ENCODE measurements at places on chromosomes 6 and 20.

- DNase-seq: peak; percentile 77
Observed at GRCh38 chr6:33700391-33701050, 11.0 kb downstream of the UQCC2 start.

DNA sequence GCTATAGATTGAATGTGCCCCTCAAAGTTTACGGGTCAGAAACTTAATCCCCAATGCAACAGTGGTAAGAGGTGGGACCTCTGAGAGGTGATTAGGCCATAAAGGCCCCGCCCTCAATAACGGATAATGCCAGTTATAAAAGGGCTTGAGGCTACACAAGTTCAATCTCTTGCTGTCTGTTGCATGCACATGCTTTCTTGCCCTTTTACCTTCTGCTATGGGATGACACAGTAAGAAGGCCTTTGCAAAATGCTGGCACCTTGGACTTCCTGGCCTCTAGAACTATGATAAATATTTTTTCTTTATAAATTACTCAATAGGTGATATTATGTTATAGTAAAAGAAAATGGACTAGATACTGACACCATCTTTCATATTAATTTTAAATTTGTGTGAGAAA lies 806.1 kb downstream of the TENT5A start:
- no peak for DNase-seq

- DNase-seq: no peak
Observed at GRCh38 chr20:45867819-45868176, 10.4 kb downstream of the ZSWIM3 start.

- DNase-seq: no peak
Observed at GRCh38 chr6:125067552-125067951, 86.0 kb upstream of the TPD52L1 start.

DNA sequence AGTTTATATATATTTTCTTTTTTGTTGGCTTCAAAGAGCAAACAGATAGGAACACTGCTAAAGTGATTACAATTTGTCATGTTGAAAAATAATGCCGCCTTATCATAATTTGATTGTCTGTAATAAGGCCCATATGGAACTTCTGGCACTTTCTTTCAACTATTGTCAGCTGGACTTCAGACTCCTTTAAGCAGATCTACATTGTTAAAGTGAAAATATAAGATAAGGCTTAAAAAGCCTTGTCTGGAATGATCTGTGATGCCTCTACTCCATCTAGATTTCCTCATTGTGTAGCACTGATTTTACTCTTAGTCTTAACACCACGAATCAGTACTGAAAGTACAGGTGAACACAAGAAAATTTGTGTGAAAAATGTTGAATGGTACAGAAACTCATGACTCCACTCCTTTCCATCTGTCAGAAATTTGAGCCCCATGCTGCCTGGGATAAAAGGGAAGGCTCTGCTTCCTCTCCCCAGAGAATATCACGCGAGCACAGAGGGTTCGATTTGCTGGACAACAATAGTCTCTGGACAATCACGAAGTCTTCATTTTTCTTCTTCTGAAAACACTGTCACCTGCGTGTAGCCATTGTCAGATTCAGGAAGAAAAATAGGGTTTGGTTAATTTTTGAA lies 56.0 kb downstream of the BCAS1 start:
- DNase-seq: no peak

GRCh38 chr6:43125119-43125518 lies 46.0 kb upstream of the SRF start:
- DNase-seq: no peak

DNA sequence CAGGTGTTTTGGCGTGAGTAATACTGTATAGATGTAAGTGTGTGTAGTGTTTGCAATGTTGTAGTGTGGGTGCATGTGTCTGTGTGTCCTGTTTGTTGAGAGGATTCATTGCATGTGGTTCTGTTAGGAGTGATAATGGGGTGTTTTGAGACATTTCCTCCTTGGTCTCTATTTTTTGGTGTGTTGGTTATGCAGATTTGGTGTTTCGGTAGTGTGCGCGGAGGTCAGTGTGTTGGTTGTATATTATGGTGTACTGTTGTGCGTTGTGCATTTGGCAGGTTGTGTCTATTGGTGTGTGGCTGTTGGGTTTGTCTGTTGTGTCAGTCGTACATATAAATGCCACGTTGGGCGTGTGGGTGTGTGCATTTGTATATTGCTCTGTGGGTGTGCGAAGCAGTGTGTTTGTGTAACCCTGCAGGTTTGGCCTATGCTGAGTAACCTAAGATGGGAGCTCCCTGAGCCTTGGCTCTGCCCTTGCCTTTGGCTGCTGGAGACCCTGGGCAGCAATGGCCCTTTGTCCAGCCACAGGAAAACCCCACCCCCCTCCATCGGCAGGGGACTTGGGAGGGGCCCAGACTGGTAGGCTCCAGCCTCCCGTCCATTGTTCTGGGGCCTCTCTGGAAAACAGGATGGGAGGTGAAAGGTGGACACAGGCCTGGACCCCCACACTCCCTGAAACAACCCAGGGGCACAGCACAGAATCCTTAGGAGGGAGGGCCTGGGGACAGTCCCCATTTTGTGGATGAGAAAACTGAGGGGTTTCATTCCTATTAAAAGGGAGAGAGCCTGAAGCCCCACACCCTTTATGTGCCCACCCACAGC lies 10.3 kb upstream of the ID1 start:
- DNase-seq: no peak

DNA sequence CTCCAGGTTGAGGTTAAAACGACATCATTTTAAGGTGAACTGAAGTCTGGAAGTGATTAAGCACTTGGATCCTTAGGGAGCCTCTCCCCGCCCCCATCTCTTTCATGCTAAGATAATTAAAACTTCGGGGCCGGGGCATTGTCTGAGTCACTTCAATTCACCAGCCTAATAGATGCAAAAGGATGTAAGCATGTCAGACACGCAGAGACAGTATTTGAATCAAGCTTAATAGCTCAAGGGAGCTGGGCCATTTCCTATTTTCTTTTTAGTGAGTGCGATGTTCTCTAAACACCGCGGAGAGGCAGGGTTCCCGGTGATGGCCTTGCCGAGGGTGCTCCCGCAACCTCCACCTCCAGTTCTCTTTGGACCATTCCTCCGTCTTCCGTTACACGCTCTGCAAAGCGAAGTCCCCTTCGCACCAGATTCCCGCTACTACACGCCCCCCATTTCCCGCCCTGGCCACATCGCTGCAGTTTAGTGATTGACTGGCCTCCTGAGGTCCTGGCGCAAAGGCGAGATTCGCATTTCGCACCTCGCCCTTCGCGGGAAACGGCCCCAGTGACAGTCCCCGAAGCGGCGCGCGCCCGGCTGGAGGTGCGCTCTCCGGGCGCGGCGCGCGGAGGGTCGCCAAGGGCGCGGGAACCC lies 516 bp upstream of the IRF4 start:
- DNase-seq: peak; percentile 26

DNA sequence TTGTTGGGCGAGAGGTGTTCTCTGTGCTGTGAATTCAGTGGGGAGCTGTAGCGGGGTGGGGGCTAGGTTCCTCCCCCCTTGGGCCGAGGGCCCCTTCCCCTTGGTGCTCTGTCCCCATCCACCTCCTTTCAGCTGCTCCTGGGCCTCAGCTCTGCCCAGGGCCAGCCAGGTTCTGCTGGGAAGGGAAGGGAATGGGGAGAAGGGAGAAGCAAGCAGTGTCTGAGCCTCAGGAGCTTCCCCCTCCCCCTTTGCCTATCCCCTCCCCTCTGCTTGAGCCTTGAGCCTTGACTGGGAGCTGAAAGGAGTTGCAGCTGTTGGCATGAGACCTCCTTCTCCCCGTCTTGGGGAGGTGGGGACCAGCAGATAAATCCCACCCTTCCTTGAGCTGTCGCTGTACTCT lies 576 bp upstream of the RRP36 start:
- no peak for DNase-seq

DNA sequence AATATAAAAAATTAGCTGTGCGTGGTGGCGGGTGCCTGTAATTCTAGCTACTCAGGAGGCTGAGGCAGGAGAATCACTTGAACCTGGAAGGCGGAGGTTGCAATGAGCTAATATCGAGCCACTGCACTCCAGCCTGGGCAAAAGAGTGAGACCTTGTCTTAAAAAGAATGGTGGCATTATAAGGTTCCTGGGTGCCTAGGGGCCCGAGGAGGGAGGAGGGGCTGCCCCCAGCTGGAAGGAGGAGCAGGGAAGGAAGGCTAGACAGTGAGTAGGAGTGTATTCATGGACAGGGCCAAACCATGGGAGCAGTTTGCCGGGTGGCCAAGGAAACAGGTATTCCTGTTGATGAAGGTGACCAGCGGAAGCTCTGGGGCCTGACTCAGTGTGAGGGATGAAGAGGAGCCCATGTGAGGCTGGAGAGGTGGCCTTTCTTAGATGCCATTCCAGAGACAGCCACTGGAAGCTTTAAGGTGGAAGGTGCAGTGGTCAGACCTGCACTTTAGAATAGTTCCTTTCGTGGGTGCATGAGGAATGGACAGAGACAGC lies 24.2 kb downstream of the MANBAL start:
- no peak for DNase-seq

GRCh38 chr6:35025232-35026188 lies 115.6 kb downstream of the TCP11 start:
- DNase-seq: no peak

GRCh38 chr6:22471746-22472145 lies 97.6 kb upstream of the HDGFL1 start:
- DNase-seq: no peak

GRCh38 chr20:24701668-24702067 lies 232.2 kb downstream of the SYNDIG1 start:
- DNase-seq: no peak

DNA sequence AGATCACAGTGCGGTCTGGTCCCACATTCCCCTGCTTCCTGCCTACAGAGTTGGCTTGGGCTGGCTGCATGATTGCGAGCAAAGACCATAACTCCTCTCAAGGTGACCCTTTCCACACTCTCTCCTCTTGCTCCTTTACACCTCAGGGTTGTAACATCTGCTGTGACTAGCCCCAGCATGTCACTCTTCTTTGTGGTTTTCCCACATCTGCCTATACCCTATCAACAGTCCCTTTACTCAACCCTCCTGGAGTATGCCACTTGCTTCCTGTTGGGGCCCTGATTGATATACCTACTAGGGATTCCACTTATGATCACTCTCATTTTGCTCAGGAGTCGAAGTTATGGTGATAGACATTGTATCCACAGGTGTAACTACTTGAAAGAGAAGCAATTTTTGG lies 58.9 kb upstream of the SGK1 start:
- no peak for DNase-seq

- DNase-seq: no peak
Observed at GRCh38 chr6:106820412-106820852, 154.1 kb downstream of the CD24 start.

GRCh38 chr6:79463621-79464050 lies 73.6 kb downstream of the LCA5 start:
- no peak for DNase-seq

GRCh38 chr6:137890983-137891537 lies 24.0 kb downstream of the TNFAIP3 start:
- no peak for DNase-seq

DNA sequence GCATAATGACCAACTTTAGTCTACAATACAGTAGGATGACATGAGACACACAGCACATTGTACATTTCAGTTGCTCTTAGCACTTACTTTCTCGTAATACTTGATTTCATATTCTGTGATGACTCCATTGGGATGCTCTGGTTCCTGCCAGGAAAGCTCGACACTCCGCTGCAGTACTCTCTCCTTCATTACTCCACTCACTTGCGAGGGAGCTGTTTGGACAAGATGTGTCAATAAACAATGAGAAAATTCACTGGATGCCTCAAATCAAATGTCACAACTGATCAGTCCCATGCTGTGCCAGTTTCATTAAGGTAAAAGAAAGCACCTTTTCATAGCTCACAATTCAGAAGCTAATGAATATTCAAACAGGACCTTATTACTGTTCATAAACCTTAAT lies 147.1 kb downstream of the EPHA7 start:
- no peak for DNase-seq

DNA sequence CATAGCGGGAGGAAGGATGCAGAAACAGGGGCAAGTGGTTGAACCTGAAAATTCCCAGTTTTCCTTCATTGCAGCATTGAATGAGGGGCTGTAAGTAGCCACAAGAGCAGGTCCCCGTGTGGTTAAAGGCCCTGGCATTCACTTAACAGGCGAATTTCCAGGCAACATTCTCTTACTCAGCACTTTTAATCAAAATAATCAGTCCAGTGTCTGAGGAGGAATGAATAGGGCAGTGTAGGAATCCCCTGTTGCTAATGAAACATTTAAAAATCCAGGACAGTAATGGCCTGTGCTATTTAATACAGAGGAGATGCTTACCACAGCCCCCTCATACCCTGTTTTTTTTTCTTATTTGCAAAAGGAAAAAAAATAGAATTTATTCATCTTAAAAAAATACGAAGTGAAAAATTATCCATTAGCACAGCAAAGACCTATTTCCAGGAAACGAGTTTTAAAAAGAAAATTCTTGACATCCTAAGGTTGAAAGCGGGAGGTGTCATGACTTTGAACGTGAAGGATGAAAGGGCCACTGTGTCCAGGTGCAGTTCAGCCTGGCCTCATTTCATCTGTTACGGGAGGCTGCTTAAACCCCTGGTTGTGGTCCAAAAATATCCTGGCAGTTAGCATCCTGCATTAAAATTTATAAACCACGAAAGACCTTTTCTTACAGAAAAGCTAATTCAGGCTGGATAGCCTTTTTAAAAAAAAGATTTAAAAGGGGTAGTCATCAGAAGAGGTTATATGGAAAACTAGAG lies 20.2 kb downstream of the MYLK4 start:
- no peak for DNase-seq

DNA sequence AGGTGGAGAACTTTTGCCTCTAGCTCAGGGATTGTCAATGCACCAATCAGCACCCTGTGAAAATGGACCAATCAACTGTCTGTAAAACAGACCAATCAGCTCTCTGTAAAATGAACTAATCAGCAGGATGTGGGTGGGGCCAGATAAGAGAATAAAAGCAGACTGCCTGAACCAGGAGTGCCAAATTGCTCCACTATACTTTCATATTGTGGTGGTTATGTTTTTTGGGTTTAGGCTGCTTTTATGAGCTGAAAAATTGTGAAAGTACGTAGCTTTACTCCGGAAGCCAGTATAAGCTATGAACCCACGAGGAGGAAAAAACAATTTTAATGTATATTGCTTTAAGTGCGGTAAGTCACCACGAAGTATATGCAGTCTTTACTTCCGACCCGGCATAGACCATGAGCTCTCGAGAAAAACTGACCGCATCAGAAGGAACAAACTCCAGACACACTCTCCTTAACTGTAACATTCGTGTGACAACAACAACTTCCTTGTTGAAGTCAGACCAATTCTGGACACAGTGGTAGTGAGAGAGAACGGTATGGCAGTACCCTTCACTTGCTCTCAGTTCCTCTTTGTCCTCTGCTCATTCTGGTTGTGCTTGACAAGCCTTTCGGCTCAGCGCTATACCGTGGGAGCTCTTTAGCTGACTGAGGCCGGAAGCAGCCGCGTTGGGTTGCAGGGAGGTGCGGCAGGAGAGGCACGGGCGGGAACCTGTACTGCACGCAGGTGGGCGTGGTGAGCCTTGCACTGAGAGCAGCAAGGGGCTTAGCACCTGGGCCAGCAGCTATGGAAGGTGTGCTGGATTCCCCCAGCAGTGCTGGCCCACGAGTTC lies 81.9 kb upstream of the E2F3 start:
- DNase-seq: peak; percentile 80

- DNase-seq: no peak
Observed at GRCh38 chr6:82259389-82259788, 11.8 kb upstream of the IBTK start.

GRCh38 chr6:31400467-31401289 lies 2.7 kb upstream of the MICA start:
- peak; percentile 86 for DNase-seq

- DNase-seq: no peak
Observed at GRCh38 chr6:14520536-14520935, 403.0 kb downstream of the CD83 start.

All from CD8-positive, alpha-beta memory T cell (primary cell).